Cerebellum (tissue), 4 donors: ENCODE measurements at places on chromosomes 1 and 21.

- no peak for DNase-seq
Measured at GRCh38 chr1:232335741-232336293, 294.1 kb downstream of the SIPA1L2 start.

DNA sequence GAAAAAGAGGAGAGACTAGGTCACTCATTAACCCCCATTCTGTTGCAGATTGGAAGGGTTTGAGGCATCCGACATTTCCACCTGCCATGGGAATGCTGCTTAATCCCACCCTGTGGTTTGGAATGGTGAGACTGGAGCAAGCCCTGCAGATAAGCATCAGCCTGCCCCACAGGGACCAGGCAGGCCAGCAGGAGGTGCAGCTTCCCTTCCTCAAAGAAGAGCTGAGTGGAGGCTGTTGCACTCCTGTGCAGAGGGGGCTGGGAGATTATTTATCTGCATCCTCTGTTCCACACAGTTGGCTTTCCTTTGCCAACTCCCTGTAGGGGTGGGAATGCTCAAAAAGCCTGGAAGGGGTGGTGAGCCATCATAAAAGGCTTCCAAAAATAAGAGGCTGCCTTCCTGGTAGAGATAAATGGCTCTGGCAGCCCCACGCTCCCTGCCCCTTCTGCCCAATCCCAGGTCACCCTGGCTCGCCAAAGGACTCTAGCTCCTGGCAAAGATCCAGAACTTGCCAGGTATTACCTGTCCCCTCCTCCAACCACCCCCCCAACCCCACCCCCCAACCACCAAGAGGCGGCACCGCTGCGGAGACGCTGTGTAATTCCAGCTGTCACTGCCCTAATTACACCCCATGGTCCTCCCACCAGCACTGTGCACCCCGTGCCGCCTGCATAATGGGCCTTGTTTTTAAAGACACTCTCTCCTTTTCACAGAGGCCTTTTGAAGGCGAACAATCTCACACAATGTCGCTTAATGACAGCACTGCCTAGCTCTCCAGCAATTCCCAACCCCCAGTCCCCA is 83.0 kb upstream of the ZC3H12A start:
- no peak for DNase-seq

DNA sequence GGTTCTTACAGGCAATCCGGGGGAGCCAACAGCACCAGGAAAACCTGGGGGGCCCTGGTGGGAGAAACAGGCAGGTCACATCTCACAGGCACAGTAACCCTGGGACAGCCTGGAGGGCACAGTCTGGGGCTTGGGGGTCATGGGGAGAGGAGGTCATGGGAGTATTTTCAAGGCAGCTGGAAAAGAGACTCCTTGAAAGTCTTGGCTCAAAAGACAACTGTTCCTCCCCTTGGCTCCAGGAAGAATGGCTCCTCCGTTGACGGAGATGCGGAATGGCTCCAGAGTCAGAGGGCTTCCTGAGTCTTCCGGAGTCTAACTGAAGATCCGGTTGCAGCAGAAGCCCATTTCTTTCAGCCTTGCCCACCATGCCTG is 25.9 kb upstream of the PEF1 start:
- no peak for DNase-seq

- DNase-seq: no peak
Measured at GRCh38 chr1:9253453-9254105, 19.0 kb downstream of the H6PD start.

GRCh38 chr1:40042341-40042740 is 1.8 kb downstream of the CAP1 start:
- DNase-seq: no peak

DNA sequence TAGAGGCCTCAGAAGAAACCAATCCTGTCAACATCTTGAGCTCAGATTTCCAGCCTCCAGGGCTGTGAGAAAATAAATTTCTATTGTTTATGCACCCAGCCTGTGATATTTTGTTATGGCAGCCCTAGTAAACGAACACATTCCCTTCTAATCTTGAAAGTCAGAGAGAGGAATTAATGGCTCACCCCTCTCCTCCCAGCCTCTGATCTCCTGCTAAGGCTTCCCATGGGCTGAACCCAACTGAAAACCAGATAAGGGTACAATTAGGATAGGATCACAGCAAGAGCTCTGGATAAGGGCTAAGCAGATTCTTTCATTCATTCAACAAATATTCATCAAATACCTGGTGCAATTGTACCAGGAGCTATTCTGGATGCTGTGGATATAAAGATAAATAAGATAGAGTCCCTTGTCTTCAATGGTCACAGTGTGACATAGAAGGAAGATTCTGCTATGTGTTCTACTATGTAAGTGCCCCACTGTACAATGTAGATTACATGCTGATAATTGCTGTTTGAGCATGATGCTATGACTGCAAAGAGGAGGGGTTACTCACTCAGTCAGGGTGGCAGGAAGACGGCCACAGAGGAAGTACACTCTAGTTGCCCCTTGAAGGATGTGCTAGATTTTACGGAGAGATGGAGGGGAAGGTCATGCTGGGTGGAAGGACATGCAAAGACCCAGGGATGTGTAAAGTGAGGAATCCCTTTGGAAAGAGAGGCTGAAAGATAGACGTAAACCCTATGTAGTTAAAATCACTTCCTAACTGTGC is 203.3 kb upstream of the JUN start:
- DNase-seq: no peak

GRCh38 chr21:46063734-46064680 is 33.9 kb upstream of the COL6A2 start:
- no peak for DNase-seq

GRCh38 chr1:156543066-156543465 is 29.3 kb downstream of the IQGAP3 start:
- no peak for DNase-seq

DNA sequence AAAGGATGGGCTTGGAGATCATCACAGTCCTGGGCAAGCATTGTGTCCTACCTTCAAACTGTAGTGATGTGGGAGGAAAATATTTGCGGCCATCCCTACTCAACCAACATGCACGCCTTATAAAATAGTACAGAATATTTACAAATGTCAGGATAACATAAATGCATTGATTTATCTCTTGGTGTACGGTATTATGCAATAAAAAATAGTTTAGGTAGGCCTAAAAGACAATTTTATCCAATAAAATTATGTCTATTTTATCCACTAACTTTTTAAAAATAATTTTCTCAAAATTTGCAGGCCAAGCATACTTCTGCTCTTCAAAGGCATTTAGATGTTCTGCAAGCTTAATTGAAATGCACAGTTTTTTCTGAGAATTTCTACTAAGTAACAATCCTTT is at the start of gene OR2T1:
Gene OR2T1, plus strand, starts transcription at position 301 of the 400 bp plus-strand sequence. CDS start 3,100 bp downstream, outside the sequence.
- DNase-seq: no peak

DNA sequence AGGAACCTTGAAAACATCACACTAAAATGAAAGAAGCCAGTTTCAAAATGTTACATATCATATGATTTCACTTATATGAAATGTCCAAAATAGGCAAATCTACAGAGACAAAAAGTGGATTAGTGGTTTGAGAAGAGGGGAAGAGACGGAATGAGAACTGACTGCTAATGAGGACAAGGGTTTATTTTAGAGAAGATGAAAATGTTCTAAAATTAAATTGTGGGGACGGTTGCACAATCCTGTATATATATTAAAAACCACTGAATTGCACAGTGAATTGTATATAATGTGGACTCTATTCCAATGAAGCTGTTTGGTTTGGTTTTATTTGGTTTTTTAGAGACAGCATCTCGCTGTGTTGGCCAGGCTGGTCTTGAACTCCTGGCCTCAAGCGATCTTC is 35.6 kb downstream of the PRPF38A start:
- no peak for DNase-seq

- peak; percentile 80 for DNase-seq
Measured at GRCh38 chr1:22704440-22705067, 6.1 kb upstream of the EPHB2 start.

GRCh38 chr1:208108646-208109330 is 135.4 kb downstream of the PLXNA2 start:
- DNase-seq: peak; percentile 60

DNA sequence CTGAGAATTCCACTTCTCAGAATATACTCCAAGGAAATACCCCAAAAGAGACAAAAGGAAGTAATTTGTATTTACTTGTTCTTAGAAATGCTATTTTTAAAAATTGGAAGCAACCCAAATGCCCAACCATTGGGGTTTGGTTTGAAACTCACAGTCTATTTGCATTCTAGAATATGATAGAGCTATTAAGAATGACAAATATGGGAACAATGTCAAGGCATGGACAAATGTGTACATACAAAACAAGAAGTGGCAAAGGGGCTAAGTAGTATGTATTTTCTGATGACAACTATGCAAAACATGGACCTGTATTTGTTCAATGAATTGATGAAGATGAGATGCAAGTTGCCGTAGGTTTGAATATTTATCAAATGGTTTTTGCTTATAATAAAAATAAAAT is 32.8 kb downstream of the KCNA2 start:
- DNase-seq: no peak

DNA sequence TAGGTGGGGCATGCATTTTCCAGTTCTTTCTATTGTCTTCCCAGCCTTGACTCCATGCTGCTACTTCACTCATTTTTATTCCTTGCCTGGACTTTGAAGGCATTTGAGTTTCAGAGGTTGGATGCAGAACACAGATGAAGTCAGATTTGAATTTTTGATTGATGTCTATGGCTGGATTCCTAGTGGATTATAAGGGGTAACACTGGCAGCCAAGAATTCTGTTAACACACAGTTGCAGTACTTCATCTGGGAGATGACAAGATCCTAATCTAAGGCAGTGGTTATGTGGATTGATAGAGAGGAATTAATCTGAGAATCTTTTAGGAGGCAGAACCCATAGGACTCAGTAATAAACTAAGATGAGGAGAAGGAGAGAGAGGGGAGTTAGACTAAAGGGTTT is 439.0 kb upstream of the USP24 start:
- DNase-seq: no peak

DNA sequence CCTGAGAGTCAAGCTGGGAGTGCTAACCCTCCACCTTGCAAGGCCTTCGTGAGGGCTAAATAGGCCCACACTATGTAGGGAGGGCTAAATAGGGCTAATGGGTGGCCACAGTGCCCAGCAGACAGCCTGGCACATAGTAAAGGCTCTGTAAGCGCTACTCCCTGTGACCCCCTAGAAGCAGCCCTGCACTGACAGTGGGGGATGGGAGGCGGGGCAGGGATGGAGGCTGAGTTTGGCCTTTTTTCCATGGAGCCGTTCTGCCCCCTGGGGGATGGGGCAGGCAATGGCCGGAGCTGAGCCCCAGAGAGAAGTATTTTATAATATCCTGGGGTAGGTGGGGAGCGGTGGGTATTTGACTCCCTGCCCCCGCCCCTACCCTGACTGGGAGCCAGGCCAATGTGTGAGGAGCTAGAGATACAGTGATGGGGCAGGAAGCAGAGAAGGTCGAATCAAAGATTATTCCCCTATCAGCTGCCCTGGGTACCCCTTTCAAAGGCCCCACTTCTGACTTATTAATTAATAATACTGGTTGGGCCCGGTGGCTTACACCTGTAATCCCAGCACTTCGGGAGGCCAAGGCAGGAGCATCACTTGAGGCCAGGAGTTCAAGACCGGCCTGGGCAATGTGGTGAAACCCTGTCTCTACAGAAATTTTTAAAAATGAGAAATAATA is 42.3 kb downstream of the LACTBL1 start:
- DNase-seq: peak; percentile 15

GRCh38 chr1:33142483-33143064 is 39.3 kb downstream of the TRIM62 start:
- DNase-seq: no peak

GRCh38 chr1:45047032-45047431 is 35.0 kb downstream of the UROD start:
- no peak for DNase-seq
